ENCODE measurements at places on chromosomes 3 and 15.

GRCh38 chr3:71983694-71984093 is 198.7 kb upstream of the PROK2 start:
- no peak for DNase-seq

- no peak for DNase-seq
Observed at GRCh38 chr3:117611211-117611610, 901.6 kb downstream of the TUSC7 start.

DNA sequence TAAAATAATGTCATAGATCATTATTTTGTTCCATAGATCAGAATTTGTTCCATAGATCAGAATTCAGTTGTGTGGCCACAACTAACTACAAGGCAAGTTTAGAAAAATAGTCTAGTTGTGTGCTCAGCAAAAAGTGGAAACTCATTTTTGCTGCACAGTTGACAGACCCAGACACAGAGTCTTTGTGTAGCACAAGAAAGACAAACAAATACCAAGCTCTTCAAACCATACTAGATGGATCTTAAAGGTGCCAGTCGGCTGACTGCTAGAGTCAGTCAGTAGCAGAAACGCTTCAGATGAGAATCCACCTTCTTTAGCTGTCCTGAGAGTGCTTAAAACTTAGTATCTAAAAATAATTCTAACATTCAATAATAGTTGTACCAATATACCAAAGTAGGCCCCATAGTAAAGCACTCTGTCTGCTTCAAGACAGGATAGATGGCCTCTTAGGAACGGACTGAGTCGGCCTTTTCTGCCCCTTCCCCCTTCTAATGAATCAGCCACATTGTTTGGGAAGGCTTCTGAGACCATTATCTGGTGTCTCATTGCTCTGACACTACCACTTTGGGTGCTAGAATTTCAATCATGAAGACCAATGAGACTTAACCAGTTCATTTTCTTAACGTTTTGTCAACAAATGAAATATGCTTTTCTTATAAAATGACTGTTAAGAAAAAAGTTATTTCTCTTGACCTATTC is 27.7 kb upstream of the SLC4A7 start:
- DNase-seq = no peak

GRCh38 chr15:67385971-67386370 is 131.4 kb downstream of the IQCH start:
- no peak for DNase-seq

DNA sequence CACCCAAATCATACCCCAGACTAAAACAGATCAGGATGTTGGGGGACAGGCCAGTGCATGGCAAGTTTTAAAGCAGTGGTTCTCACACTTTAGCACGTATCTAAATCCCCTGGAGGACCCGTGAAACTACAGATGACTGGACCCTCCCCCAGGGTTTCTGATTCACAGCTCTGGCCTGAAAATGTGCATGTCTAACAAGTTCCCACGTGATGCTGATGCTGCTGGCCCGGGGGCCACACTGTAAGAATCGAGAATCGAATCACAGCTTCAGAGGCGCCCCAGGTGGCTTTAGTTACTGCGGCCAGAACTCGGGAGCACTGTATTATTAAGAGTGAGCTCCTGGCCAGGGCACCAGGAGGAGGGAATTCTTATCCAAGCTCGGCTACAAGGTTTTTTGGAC is 11.6 kb downstream of the ADAMTS17 start:
- DNase-seq = no peak

GRCh38 chr3:33954956-33955355 is 156.5 kb downstream of the PDCD6IP start:
- DNase-seq = no peak

GRCh38 chr15:36407647-36408046 is 171.8 kb upstream of the CDIN1 start:
- DNase-seq = no peak

DNA sequence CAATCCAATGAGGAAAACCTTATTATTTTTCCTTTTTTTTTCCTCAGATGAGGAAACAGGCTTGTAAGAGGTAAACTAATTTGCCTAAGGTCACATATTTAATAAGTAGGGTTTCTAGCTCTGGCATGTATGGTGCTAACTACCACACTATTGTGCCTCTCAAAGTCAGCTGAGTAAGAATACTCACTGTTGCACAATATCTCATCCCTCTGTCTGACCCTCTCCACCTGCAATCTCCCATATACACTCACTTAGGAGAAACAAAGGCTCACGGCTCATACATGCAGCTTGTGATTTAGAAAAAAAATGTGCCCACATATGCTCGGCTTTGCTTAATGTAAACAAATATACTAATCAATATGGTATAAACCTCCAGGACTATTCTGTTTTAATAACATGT is 10.4 kb upstream of the ARIH1 start:
- no peak for DNase-seq

GRCh38 chr15:48230498-48230897 is 24.4 kb downstream of the SLC12A1 start:
- DNase-seq = no peak

GRCh38 chr3:182212479-182213076 is 500.9 kb downstream of the SOX2 start:
- DNase-seq = no peak

GRCh38 chr3:176469694-176470205 is 727.5 kb downstream of the TBL1XR1 start:
- DNase-seq = no peak

GRCh38 chr15:99433026-99433756 is 132.6 kb upstream of the MEF2A start:
- no peak for DNase-seq

GRCh38 chr3:3551981-3552380 is 247.2 kb upstream of the LRRN1 start:
- DNase-seq = no peak

GRCh38 chr3:98733053-98733811 is 29.9 kb upstream of the ST3GAL6 start:
- no peak for DNase-seq

- no peak for DNase-seq
Observed at GRCh38 chr3:9179826-9180763, 69.4 kb downstream of the SRGAP3 start.

DNA sequence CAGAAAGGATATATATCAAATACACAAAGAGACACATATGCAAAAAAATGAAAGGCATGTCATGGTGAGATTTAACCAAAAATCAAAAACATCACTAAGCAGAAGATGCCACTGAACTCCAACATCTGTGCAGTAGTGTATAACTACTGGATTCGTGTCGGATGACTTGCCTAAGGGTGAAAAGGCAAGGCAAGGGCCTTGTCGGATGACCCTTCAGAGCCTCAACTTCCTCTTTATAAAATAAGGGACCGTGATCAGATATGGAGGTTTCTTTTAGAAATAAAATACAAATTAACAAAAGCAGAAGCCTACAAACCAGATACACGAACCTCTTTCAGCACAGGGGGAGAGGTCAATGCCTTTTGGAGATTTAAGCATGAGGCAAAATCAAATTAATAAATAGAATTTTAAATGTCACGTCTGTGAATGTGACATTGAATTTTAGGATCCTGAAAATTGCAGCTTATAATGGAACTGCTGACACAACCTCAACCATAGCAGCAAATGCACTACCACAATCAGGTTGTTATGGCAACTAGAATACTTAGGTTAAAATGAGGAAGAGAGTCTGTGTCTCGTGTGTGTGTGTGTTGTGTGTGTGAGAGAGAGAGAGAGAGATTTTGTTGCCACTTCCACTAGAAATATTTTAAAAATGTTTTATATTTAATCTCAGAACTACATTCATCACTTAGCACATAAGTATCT is 8.3 kb upstream of the CHRM5 start:
- DNase-seq = no peak

- DNase-seq = no peak
Observed at GRCh38 chr3:56796202-56796601, 5.5 kb downstream of the ARHGEF3 start.

DNA sequence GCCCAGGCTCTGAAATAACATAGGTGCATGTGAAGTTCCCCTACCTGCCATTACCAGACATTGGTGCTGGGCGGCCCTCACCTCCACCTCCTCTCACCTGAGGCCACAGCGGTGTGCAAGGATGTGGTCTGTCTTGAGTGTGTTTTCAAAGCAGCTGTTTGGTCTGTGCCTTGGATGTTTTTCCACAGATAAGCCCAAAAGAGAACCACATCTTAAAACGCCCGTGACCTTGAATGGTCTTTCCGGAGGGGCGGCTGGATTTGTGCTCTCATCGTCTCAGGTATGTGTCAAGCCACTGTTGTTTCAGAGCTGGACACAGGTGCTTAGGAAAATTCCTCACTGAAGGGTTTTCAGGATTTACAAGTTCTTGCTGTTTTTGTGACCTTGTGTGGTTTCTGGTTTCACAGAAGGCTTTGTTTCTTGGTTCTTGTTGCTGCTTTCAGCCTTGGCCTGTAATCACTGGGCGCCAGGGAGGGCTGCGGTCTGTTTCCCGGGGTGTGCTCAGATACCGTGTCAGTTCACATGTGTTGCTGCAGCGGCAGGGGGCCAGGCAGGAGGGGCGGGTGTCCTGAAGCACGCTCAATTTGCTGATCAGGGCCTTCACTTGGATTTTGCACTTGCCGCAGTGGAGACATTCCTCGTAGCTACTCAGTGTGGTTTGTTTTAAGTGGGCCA is 128.4 kb downstream of the IGF1R start:
- no peak for DNase-seq

DNA sequence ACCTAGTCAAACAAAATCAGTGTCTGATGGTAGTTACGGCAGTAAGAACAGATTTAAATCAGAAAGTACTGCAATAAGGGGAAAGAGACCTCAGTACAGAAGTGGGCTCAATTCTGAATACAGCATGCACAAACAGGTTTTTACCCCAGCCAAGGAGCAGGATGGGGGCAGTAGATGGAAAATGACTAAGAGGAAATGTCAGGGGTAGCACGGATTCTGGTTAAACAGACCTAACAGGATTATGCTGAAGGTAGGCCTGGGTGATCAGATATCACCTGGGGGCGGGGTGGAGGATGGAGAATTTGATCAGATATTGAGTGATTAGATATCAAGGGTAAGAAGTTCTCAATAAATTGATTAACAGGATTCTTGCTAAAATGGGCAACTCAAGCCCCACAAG is 19.0 kb downstream of the MESD start:
- DNase-seq = no peak

- DNase-seq = no peak
Observed at GRCh38 chr3:147305533-147306250, 100.7 kb downstream of the ZIC4 start.

DNA sequence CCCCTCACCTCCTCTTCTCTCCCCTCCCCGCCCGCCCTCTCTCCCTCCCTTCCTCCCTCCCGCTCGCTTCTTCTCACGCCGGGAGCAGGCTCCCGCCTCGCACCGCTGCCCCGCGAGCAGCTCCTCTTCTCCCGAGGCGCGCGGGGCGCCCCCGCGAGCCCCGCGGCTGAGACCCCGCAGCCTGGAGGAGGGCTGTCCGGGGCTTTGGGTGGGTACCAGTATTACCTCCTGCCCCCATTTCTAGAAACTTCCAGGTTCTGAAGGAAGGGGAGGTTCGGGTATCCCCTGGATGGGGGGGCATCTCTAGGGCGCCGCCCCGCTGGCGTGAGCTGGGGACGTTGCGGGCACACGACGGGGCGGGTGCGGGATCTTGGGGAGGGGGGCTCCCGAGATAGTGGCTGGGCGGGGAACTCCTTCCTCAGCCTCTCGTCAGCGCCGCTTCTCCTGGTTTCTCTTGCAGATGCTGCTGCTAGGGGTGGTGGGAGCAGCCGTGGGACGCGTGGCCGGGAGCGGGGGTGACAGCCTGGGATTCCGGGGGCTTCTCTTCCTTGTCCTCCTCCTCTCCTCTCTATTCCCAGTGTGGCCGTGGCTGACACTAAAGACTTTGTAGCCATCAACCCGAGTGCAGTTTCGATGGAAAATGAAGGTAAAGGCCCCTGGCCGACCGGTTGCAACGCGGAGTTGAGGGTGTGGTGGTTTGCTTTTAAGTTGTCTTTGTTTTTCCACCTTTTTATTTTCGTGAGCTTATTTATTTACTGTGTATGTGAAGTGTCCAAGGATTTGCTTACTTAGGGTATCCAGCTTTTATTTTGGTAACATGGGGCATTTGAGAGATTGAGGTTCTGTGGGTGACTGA is 474 bp downstream of the ATP2C1 start:
- no peak for DNase-seq

DNA sequence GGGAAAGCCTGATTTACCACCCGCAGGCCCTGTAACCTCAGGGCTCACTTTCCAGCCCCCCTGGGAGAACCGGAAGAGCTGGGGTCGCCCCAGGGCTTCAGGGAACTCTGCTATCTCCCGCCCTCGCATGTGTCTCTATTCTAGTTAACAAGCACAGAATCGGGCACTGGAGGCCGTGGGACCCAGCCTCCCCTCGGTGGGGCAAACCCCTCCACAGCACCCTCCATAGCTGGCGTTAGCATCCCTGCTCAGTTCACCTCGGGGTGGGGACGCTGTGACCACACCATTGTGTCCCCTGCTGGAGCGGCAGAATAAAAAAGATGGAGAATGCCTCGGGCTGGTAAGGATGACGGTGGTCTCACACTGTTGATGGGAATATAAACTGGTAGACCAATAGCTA is 3.5 kb upstream of the LRRC15 start:
- DNase-seq = no peak

DNA sequence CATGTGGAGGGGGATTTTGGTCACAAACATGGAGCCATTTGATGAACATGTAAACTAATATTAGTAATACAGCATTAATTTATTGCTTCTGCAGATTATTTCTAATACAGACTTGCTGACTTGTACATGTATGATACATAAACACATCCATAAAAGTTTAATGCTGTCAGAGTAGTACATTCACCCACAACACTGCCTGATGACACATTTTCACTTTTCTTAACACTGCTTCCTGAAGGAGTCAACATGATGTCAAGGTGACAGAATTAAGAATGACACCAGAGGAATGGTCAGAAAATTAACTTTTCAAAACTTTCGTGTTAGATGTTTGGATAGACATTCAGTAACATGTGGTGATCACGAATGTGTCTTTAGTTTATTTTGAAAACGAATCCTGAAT is 199.4 kb downstream of the SATB1 start:
- DNase-seq = no peak

DNA sequence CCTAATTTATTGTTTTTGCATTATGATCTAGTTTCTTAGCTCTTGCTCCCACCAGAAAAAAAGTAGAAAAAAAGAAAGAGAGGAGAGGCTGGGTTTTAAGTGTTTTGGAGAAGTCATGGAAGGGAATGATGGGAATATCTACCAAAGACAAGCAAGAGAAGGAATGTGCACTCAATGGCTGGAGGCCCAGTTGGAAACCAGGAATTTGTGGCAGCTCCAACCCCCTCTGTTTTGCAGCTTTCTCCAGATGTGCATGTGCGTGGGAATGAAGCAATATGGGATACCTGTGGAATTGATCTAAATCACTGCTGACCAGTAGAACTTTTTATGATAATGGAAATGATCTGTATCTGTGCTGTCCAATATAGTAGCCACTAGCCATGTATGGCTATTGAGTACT is 27.1 kb downstream of the EIF2AK4 start:
- no peak for DNase-seq

DNA sequence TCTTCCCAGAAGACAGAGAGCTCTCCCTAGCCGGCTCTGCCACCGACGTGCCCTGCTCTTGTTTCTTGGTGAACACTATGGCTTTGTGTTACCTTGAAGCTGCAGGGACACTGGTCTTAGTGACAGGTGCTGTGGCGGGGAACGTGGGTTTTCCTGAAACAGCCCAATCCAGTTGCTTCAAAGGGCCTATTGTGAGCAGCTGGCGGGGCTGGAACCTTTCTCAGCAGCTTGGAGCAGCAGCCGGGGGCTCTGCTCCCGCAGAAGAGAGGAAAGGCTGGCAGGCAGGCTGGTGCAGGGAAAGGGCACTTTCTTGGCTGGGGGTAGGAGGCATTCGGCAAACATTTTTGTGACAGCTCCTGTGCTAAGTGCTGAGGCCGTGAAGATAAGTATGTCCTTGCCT is 12.8 kb downstream of the MYZAP start:
- DNase-seq = no peak

GRCh38 chr15:37084602-37085001 is 15.7 kb downstream of the MEIS2 start:
- no peak for DNase-seq

- DNase-seq = no peak
Observed at GRCh38 chr15:75056036-75056435, 32.6 kb downstream of the PPCDC start.

All from cortex of kidney (tissue), 1 donor.